OCI-LY7 (cell line): ENCODE measurements at places on chromosomes 2 and 18.
A peak's percentile ranks its signal among the peaks of the same experiment; 100 is the strongest.

DNA sequence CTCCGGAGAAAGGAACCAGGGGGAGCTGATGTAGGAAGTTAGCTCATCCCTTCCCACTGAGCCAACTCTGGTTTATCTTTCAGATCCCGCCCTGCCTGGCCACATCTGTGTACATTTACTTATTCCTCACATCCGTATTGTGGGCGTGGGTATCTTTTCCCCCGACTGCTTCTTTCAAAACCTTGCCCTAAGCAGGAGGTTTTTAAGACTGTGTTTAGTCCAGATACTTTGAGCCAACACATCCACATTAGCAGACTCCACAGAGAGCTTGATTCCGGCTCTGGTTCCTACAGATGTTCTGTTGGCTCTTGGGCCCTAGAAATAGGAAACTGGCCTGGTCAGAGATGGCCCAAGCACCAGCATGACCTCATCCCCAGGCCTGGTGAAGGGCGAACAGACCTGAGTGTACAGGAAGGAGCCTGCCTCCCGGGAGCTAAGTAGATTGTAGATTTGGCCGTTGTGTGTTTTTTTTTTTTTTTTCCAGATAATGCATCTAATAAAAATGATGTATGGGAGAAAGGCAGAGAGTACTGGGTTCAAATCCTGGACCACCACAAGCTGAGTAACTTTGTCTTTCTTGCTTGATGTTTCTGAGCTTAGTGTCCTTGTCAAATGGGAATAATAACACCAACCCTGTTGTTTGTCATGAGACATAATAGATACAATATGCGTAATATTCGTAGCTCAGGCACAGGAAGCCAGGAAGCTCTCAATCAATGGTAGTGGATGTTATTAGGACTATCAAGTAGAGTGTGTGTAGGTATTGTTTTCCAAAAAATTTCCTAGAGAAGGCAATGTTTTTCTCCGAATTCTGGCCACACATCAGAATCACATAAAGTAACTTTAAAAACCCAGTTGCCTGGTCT is 92.3 kb downstream of the PRKCE start:
- DNase-seq = no peak

DNA sequence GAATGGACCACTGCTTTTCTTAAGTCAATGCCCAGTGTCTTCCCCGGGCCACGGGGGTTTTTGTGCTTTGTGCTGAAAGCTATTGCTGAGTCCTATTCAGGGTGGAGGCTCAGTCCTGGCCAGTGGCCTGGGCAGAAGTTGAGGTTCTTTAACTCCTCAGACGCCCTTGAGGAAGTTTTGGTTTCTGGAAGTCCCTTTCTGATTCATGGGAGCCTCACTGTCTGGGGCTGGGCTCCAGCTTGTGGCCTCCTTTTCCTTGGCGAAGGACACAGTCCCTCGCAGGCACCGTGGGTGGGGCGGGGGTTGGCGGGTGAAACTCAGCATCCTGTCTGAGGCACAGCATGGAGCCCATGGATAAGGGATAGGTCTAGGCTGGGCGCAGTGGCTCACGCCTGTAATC is 465.2 kb upstream of the HS6ST1 start:
- DNase-seq = no peak

DNA sequence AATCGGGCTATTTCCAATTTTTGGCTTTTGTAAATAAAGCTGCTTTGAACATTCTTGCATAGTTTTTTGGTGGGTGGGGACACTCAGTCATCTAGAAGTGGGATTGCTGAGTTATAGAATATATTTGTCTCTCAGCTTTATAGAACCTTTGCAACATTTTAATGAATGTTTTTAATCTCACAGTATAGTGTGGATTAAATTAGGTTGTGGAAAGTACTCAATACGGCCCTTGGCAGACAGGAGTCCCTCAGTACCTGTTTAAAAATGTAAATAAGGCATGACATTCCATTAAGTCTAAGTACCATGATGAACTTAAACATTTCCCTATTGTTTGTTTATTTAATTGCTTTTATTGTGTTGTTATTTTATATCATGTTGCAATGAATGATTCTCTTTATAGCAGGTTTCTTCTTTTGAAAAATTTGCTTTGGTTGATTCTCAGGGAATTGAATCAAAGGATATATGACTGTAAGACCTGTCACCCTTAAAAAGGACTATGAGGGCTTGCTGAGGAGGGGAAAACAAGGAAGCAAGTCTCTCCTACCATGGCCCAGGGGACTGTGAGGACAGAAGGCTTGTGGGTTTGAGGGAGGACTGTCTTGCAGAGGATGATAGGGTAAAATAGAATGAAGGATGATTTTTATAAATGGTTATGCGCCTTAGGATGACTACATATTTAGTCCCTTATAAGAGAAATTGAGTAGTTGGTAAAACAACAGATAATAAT is 165.1 kb downstream of the RPIA start:
- peak; percentile 81 for DNase-seq

- DNase-seq = peak; percentile 49
These were observed 2.5 kb upstream of the DUSP2 start for GRCh38 chr2:96147593-96148201.

DNA sequence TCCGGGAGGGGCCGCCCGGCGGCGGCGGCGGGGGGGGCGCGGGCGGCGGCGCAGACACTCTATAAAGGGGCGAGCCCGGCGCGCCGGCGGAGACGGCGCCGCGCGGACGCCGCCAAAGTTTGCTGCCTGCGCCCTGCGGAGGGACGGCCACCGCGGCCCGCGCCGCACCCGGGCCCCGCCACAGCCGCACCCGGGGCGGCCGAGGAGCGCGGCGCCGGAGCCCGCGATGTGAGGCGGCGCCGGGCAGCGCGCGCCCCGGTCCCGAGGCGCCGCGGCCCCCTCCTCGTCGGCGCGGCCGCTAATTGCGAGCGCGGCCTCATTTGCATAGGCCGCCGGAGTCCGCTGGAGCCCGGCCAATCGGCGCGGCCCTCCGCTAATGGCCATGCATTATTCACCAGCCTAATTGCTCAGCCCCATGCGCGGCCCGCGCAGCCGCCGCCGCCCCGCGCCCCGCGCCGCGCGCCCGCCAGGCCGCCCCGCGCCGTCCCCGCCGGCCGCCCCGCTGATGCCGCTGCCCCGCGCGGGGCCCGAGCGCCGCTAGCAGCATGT is at the start of gene SALL3:
SALL3 (plus strand) TSS at position 89 of the 549 bp plus-strand sequence; CDS start at position 546, 457 bp downstream.
- no peak for DNase-seq

DNA sequence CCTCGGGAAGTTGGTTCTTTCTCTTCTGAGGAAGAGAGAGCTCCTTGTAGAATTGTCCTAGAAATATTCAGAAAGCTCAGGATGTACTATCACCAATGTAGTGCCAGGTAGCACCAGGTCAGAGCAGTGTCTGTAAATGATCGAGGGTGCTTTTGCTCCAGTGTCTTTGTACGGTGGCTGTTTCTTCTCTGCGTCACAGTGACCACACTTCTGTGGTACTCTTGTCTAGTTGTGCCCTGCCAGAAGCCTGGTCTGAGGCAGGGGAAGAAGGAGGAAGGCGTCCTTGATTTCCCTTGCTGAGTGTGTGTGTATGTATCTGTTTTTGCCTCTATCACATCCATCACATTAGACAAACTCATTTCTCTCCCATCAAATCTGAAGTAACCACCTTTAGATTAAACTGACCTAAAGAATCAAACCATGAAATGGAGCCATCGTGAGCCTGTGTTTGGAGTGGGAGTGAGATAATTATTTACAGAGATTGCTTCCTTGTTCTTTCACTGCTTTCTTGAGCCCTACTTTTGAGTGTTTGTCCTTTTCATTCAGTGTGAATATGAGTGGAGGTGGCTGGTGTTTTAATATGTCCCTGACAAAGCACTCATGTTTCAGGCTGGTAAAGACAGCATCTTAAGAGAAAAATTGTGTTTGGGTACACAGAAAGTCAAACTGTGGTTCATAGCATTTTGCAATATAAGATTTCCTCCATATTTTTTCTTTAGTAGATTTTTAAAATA is 97.2 kb downstream of the ACOXL start:
- DNase-seq = no peak

DNA sequence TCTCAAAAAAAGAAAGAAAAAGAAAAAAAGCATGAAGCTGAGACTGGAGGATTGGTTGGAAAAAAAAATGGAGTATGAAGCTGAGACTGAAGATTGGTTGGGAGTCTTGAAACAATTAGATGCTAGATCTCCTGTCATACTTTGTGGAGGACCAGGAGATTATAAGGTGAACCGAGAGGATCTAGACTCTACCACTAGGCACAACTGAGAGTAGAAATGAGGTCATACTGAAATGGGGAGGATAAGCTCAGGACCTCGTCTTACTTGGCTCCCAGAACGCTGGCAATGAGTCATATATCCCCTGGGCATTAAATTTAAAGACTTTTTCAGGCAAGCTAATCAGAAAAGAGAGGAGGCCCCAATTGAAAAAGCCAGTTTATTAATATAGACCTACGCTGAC is 3.3 kb upstream of the ORC2 start:
- DNase-seq = no peak

DNA sequence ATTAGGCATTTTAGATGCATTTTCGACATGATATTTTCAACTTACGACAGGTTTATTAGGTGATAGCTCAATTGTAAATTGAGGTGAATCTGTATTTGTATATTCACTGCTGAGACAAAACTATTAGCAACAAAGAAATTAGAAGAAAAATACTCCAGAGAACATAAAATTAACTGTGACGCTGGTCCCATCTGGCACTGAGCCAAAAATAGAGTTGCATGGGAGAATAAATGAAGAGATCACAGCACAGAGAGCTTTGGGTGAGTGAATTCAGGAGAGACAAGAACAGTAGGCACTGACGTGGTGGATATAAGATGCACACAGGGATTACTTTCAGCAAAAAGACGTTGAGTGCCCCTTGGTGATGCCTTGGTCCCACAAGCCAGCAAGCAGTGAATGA is 306.2 kb upstream of the RAB6C start:
- no peak for DNase-seq

DNA sequence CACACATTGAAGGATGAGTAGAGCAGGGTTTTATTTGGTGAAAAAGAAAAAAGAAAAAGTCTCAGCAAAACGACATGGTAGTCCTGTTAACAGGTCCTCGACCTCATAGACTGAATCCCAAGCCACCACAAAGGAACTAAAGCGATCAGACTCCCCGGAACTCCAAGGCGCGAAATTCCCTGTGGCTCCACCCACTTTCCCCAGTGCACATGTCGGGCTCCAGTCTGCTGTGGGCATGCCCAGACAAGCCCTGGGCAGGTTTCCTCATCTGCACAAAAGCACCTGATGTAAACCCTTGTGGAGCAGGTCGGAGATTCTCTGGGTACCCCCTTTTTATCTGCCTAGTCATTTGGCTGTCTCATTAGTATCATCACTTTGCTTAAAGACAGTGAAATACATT is 170.7 kb upstream of the FSIP2 start:
- no peak for DNase-seq

DNA sequence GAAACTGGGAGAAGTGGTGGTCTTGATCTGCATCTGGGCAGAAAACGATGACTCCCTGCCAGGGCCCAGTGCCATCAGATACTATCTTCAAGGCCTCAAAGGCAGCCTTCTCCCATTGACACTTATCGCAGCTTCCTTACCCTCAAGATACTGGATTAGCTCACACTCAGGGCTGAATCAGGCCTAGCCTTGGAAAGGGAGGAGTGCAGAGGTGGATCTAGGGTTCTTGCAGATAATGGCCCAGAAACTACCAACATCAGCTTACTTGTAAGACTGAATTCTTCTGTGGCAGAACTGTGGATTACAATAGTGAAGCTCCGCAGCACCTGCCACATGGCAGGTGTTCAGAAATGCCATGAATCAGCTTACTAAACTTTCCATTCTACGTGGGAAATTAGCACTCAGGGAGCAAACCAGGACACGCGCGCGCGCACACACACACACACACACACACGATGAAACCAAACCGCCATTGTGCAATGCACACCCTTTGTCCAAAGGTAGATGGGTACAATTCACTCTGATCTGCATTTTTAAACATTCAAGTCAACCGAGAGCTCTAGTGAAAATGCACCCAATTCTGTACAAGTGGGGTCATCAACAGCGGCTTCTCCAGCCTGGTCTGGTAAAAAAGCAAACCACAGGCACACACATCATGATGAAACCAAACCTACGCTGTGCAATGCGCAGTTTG is 26.3 kb upstream of the TMEM182 start:
- no peak for DNase-seq

- no peak for DNase-seq
These were observed 326.4 kb downstream of the NR4A2 start for GRCh38 chr2:156005999-156006712.

GRCh38 chr2:194745557-194746146 is 911.4 kb upstream of the SLC39A10 start:
- no peak for DNase-seq

DNA sequence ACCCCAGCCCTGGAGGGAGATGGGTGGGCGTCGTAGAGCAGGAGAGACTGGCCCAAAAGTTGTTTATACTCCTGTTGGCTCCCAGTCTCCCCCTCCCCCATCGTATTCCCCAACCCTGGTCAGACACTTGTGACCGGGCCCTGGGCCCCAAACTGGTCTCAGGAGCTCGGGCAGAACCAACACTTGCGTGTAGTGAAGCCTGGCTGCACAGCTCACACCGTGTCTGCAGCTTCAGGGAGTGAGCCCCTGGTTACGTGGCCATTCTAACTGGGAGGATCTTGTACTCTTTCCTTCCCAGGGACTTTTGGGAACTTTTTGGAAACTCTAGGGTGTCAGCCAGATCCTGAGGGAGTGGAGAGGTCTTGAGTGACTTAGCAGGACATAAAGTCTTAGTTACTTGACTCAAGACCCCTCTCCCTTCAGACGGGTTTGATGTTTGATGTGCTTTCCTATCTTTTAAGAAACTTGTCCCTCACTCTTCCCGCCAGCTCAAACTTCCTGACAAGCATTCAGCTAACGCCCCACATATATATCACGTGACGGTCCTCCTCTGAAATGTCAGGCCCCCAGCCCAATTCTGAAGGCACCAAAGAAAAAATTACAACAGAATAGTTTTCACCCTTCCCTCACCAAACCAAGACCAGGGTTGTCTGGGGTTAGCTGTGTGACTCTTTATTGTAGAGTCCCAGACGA is 2.3 kb downstream of the PKDCC start:
- no peak for DNase-seq

DNA sequence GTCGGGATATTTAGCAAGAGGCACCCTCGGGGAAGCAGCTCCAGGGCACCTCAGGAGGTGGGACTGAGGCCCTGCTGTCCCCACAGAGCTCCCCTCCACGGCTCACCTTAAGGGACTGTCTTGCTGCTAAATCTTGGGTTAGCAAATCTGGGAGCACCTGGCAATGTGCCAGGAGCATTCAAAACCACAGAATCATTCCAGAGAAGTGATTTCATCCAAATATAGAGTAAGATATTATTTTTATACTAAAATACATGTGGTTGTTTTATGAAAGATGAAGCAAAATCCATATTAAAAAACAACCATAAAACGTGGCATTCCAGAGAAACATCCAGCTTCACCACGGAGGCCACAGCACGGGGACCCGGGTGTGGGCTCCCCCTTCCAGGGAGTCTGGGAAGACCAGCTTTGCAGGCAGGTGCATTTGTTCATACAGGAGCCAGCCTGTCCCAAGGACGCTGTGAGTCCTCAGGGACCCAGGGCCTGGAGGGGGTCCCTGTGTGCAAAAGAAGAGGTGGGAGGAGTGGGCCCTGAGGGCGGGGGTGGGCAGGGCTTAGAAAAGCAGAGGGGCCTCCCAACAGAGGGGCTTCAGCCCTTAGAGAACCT is 16.3 kb downstream of the HS1BP3 start:
- DNase-seq = no peak
